ENCODE measurements at places on chromosomes 7 and 10. TPM values are rescaled to one million over a fixed set of nuclear protein-coding genes. Genes with fewer than 3 reads are reported as not detected.

The NKX2-3 gene
- total RNA-seq, result not detected

The AOC1 gene
- not detected for total RNA-seq

The TSPAN12 gene
- 0.44 TPM for total RNA-seq

The WNT16 gene
- total RNA-seq, result 3.9 TPM

Data from placental pericyte (primary cell).